ENCODE measurements at places on chromosomes 4 and X.

- no peak for DNase-seq
Observed at GRCh38 chr4:6268650-6269615, 717 bp upstream of the WFS1 start.

GRCh38 chr4:91622925-91623602, 680.7 kb upstream of the GRID2 start:
- no peak for DNase-seq

- peak; percentile 47 for DNase-seq
Observed at GRCh38 chr4:154506253-154506652, 14.7 kb upstream of the DCHS2 start.

DNA sequence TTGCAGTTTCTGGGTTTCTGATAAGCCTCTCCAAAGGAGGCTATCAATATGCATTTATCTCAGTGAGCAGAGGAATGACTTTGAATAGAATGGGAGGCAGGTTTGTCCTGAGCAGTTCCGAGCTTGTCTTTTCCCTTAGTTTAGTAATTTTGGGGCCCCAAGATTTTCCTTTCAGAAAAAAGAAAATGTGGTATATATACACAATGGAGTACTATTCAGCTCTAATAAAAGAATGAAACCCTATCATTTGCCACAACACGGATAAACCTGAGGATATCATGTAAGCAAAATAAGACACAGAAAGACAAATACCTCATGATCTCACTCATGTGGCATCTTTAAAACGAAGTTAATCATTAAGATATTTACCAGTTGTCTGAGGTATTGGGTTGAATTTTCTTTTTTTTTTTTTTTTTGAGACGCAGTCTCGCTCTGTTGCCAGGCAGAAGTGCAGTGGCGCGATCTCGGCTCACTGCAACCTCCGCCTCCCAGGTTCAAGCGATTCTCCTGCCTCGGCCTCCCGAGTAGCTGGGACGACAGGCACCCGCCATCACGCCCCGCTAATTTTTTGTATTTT, 540 bp downstream of the ZNF721 start:
- DNase-seq: no peak

DNA sequence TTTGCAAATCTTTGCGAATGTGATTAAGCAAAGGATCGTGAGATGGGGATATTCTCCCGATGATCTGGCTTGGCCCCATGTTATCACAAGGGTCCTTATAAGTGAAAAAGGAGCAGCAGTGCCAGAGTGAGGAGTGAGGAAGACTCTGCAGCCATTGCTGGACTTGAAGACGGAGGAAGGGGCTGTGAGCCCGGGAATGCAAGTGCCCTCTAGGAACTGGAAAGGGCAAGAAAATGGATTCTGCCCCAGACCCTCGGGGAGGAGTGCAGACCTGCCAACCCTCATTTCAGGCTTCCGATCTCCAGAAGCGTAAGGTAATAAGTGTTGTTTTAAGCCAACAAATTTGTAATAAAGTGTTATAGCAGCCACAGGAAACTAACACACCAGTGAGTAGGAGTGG, 76.3 kb downstream of the EVC start:
- DNase-seq: no peak

DNA sequence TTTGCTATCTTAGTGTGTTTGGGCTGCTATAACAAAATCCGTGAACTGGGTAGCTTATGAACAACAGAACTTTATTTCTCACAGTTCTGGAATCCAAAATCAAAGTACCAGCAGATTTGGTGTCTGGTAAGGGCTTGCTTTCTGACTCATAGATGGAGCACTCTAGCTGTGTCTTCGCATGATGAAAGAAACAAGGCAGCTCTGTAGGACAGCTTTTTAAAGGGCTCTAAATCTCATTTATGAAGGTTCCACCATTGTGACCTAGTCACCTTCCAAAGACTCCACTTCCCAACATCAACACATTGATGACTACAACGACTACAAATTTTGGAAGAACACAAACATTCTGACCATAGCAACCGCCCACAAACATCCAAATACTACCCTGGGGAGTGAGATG, 158.6 kb upstream of the LCORL start:
- no peak for DNase-seq

DNA sequence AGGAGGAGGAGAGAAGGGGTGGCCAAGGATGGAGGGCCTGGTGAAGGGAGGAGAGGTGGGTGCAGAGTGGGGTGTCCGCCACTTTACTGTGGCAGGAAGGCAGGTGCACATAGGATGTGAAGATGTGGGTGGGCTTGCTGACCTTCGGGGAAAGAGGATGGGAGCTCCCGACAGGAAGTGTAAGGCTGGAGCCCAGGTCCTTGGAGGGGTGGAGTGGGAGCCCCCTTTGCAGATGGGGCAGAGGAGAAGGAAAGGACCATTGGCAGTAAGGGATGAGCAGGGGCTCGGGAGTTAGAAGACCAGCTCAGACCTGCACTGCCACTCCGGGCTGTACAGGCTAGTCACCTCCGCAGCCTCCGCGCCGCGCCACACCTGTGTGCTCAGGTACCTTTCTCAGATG, 89.5 kb downstream of the EVC start:
- DNase-seq: no peak

DNA sequence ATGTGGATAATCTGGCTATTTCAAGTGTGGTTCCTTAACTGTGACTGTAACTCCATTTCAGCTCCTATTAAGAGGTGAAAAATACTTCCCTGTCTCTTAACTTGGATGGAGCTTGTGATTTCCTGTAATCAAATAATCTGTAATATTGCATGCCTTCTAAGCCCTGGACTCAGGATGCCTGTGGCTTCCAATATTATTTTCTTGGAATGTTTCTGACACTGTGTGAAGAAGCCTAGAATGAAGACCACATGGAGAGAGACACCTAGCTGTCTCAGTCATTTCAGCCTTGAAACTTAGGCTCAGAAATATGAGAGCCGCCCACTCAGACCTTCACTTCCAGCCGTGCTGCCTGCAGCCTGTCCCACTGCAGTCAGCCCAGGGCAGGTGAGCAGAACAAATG, 544.3 kb downstream of the TRIML1 start:
- DNase-seq: no peak
